Neural crest cell (in vitro differentiated cells): ENCODE measurements at places on chromosomes 5 and 9.

DNA sequence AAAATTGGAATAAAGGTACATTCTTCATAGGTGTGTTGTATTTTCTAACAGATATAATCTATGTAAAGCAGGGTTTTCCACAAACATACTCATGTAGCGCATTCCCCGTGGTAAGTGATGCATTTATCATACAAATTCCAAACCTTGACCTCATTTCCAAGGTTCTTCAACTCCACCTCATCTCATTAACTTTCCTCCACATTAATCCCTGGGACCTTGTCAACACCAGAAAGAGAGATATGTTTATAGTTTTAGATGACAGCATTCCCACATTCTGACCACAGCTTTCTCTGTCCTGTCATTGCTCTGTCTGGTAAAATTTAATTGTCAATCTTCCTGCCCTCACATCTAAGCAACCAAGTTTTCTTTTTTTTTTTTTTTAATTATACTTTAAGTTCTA is 415.1 kb downstream of the TMEM161B start:
- DNase-seq = no peak

DNA sequence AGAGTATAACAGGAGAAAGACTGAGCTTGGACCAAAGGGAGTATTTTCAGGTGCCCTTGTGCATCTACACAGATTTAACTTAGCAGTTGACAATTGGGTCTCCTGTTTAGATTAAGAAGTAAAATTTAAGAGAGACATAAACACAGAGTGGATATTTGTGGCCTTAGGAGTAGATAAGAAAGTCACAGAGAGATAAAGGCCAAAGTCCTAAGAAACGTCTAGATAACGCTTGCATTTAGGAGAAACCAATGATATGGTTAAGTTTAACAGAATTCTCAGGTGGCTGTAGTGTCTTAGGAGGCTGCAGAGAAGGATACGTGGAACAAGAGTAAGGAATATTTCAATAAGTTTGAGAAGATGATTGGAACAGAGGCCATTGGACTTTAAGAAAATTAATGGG is 155.0 kb upstream of the DAB2 start:
- no peak for DNase-seq

GRCh38 chr9:73202980-73203379 is 51.3 kb downstream of the ANXA1 start:
- DNase-seq = no peak

- no peak for DNase-seq
Observed at GRCh38 chr5:154477382-154478223, 424 bp downstream of the HAND1 start.

- no peak for DNase-seq
Observed at GRCh38 chr5:57216714-57217113, 42.9 kb downstream of the GPBP1 start.

DNA sequence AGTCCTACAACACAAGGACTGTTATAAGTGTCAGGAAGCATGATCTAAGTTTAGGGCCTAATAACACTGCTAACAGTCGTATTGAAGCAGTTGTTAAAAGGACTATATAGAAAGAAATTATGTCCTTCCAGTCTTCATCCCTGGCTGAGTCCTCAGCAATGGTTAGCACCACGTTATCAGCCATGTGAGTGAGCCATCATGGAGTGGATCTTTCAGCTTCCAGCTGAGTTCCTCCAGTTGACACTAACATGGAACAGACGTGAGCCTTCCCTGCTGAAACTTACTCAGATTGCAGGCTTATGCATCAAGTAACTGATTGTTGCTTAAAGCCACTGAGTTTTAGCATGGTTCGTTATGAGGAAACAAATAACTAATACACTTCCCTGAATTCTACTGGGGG is 21.5 kb upstream of the GPBP1 start:
- no peak for DNase-seq

- DNase-seq = peak; percentile 61
Observed at GRCh38 chr5:124748687-124749594, 2.5 kb upstream of the ZNF608 start.

- no peak for DNase-seq
Observed at GRCh38 chr9:135592331-135592590, 30.7 kb downstream of the PAEP start.

- DNase-seq = no peak
Observed at GRCh38 chr9:94923326-94924089, 197.0 kb downstream of the AOPEP start.
